ENCODE measurements at places on chromosomes 11 and 22.

GRCh38 chr22:44455963-44456358 lies 42.1 kb downstream of the RTL6 start:
- no peak for DNase-seq

DNA sequence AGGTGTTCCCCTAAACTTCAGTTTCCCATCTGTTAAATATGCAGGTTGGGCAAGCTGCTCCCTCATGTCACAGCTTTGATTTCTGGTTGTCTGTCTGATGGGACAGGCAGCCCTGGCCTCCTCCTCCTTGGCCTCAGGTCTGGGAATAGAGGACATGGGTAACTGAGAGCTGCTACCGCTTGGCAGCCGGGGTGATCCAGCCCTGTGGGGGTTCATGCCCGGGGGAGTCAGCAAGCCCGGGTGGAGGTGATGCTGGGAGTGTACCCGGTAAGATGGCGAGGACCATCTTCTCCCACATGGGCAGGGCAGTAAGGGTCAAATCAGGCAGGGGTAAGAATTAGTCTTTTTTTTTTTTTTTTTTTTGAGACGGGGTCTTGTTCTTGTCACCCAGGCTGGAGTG lies 845.0 kb downstream of the TBC1D22A start:
- no peak for DNase-seq

DNA sequence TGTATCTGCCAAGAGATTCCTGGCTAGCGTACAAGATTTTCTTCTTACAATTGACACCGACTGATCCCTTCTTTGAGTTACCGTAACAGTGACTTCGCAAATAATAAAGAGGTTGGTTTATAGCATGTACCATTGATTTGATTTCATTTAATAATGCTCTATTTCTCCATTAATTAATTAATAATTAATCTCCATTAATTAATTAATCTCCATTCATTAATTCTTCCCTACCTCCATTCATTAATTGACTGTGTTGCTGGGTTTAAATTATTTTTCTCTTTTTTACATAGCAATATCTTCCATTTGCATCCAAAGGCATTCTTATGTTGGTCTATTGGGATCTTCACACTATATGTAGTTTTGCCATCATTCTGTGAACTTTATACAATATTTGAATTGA lies 21.0 kb downstream of the OR5AS1 start:
- DNase-seq, result no peak

- DNase-seq, result no peak
Observed at GRCh38 chr11:33855500-33855899, 36.4 kb downstream of the LMO2 start.

DNA sequence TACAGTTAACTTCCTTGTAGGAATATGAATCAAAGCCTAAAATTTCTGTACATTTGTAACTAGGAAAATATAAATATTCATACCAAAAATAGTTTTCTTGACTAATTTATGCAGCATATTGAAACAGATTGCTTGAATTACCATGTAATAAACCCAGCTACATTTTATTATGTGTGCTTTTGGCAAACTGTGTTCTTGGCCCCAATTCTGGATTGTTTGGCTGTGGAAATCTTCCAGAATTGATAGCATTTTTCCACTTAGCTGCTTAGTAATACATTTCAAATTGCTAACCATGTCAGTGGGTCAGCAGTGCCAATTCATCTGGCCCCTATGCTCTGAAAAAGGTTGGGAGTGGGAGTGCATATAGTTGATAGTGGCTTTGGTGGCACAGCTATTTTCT lies 32.3 kb downstream of the PDHX start:
- no peak for DNase-seq

GRCh38 chr11:120964857-120965256 lies 59.0 kb upstream of the TBCEL start:
- DNase-seq, result no peak

GRCh38 chr22:17925431-17925841 lies 98.9 kb downstream of the MICAL3 start:
- no peak for DNase-seq

DNA sequence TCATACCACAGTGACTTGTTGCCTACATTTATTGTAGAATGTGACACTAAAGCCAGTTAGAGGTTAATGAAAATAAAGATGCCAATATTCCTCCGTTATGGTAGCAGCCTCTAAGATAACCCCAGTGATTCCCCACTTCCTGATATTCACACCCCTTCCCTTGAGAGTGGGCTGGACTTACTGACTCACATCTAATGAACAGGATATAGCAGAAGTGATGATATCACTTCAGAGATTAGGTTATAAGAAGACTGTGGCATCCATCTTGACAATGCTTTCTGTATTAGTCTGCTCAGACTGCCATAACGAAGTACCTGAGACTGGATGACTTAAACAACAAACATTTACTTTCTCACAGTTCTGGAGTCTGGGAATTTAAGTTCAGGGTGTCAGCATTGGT lies 149.6 kb upstream of the MTNR1B start:
- DNase-seq, result no peak

- no peak for DNase-seq
Observed at GRCh38 chr11:16749666-16750065, 11.2 kb downstream of the C11orf58 start.
